ENCODE measurements at places on chromosomes 2 and 18.

DNA sequence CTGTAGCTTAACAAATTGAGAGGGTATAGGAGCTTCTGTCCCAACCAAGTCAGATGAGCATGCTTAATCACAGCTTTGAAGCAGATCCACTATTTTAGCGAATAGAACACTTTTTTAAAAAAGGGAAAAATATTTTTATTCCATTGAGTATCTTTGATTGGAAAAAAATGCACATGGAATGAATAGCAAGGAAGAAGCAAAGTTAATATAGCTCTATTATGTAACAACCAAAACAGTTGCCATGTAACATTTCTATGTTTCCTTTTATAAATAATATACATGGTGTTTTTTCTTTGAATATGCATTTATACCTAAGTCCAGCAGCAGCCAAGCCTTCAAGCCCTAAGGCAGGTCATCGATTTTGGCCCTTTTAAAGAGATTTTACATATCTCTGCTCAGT, 21.4 kb upstream of the SPTBN1 start:
- no peak for DNase-seq

DNA sequence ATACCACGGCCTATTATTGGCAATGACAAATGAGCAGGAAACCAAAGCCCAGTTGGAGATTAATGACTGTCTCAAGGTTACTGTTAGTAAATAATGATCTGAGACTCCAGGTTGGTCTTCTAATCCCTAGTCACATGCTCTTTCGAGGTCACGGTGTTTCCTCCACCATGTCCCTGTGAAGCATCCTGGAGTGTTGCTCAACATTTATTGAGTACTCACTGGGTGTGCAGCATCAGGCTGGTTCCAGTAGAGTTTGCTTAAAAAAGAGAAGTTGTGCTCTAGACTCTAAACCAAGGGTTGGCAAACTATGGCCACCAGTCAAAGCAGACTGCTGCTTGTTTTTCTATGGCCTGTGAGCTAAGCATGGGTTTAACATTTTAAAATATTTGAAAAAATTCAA, 263.8 kb upstream of the ATP5MC3 start:
- no peak for DNase-seq

GRCh38 chr18:33987206-33987605, 237.5 kb downstream of the NOL4 start:
- no peak for DNase-seq

DNA sequence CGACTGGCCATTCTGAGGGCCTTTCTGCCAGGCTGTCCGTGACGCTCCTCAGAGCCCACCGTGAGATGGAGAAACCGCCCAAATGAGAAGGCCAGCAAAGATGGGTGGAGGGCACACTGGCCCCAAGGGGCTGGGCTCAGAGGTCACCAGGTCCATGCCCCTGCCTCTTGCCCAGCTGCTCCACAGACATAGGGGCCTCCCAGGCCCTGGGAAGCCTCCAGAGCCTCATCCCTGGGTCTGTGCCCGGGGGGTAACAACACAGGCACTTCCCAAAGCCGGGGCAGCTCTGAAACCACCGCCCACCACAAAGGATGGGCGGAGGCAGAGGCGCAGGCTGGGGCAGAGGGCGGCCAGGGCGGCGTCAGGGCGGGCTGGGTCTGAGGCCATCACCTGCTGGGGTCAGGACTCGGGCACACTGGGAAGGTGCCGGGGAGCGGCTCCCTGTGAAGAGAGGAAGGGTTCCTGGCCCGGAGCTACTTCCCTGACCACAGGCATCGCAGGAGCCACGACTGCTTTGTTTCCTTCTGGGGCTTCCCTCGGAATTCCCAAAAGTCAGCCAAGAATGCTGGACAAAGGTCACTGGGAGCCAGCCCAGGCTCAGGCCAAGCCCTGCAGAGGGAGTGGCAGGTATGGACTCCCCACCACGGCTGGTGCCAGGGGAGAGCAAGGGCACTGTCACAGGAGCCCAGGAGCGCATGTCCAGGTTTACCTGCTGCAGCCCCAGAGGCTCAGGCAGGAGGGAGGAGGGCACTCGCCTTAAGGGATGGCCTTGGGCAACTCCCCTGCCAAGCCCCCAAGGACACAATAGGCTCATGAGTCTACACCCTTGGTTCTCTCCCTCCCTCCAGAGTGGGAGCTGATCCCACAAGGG, 9.4 kb downstream of the CYP26B1 start:
- DNase-seq, result no peak

GRCh38 chr2:139457873-139458272, 677.7 kb upstream of the NXPH2 start:
- DNase-seq, result no peak

- DNase-seq, result no peak
Observed at GRCh38 chr2:189409647-189410046, 31.6 kb upstream of the WDR75 start.

GRCh38 chr2:236641051-236641726, 71.6 kb downstream of the ACKR3 start:
- no peak for DNase-seq

DNA sequence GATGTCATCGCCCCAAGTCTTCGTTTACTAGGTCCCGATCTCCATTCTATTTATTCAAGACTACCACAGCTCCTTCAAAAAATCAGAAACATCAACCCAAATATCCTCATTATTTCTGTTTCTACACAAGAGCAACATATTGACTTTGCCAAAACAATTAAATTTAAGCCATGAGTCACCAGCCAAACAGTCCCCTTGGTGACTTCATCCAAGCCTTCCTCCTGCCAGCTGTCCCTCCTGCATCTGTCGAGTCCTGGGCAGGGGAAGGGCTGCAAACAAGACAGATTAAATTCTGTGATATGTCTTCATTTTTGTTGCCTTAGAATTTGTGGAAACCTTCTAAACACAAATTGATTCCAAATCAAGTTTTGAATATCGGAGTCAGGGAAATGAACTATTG, 110.3 kb downstream of the SP3 start:
- DNase-seq, result no peak

GRCh38 chr2:150909090-150909489, 352.6 kb downstream of the RBM43 start:
- DNase-seq, result no peak

- DNase-seq, result no peak
Observed at GRCh38 chr2:208311954-208312353, 45.9 kb downstream of the PIKFYVE start.
